Activated T-helper 17 cell treated with anti-CD3 and anti-CD28 coated beads, Interleukin-2, amount 50 U/mL, for 72 hours (primary cell): ENCODE measurements at places on chromosomes 2 and 18.
A peak's percentile ranks its signal among the peaks of the same experiment; 100 is the strongest.

GRCh38 chr2:207244971-207245925 lies 79.5 kb upstream of the KLF7 start:
- peaks cover 5% of the 10 kb centered on the region for H3K4me1 ChIP-seq
- ATAC-seq = no peak
- no peak overlapping the region for H3K4me3 ChIP-seq
- no peak overlapping the region for H3K27ac ChIP-seq
- H3K36me3 ChIP-seq = no peaks in the 10 kb centered on the region
- no peaks in the 10 kb centered on the region for H3K27me3 ChIP-seq

GRCh38 chr2:196249860-196250259 lies 78.5 kb upstream of the STK17B start:
- H3K4me1 ChIP-seq = peaks cover 61% of the 10 kb centered on the region
- H3K27ac ChIP-seq = no peak overlapping the region
- no peaks in the 10 kb centered on the region for H3K27me3 ChIP-seq
- peak overlapping the region; percentile 68 for H3K4me3 ChIP-seq
- ATAC-seq = no peak

DNA sequence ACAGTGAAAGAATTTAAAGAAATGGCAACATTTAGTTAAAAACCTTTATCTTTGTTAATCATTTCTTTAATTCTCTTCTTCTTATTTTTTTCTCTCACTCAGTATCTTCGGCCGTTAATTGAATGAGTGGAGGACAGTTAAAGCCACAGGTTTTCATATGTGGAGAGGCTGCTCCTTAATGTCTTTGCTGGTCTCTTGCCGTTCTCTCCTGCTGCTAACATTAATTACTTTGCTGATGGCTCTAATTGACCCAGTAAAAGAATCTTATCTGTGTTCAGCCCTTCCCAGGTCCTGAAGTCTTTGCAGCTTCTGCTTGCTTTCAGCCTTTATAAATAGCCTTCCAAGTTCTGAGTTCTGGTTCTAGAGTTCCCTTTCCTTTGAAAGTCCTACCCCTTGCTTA lies 77.1 kb downstream of the ADAM23 start:
- H3K4me3 ChIP-seq = no peak overlapping the region
- no peaks in the 10 kb centered on the region for H3K4me1 ChIP-seq
- H3K36me3 ChIP-seq = no peaks in the 10 kb centered on the region
- no peak for ATAC-seq
- no peak overlapping the region for H3K27ac ChIP-seq
- H3K27me3 ChIP-seq = peaks cover 3% of the 10 kb centered on the region

DNA sequence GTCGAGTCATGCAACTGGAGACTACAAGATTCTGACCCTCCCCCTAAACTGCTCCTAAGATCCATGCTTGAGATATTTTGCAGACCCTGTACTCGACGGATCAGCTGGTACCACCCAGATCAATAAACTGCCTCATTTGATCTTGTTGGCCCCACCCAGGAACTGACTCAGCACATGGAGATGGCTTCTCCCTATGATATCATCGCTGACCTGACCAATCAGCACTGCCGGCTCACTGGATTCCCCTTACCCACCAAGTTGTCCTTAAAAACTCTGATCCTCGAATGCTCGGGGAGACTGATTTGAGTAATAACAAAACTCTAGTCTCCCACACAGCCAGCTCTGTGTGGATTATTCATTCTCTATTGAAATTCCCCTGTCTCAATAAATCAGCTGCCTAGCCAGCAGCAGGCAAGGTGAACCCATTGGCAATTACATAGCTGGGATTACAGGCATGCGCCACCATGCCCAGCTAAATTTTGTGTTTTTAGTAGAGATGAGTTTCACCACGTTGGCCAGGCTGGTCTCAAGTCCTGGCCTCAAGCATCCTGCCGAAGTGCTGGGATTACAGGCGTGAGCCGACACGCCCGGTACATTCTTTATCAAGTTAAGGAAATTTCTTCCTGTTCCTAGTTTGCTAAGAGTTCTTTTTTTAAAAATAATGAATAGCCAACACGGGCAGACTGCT lies 43.6 kb downstream of the VPS54 start:
- peaks cover 40% of the 10 kb centered on the region for H3K36me3 ChIP-seq
- H3K4me3 ChIP-seq = no peak overlapping the region
- peak; percentile 77 for ATAC-seq
- no peaks in the 10 kb centered on the region for H3K27me3 ChIP-seq
- H3K27ac ChIP-seq = peak overlapping the region; percentile 26

GRCh38 chr18:41071826-41072225 lies 883.2 kb upstream of the PIK3C3 start:
- H3K36me3 ChIP-seq = no peaks in the 10 kb centered on the region
- no peak for ATAC-seq

DNA sequence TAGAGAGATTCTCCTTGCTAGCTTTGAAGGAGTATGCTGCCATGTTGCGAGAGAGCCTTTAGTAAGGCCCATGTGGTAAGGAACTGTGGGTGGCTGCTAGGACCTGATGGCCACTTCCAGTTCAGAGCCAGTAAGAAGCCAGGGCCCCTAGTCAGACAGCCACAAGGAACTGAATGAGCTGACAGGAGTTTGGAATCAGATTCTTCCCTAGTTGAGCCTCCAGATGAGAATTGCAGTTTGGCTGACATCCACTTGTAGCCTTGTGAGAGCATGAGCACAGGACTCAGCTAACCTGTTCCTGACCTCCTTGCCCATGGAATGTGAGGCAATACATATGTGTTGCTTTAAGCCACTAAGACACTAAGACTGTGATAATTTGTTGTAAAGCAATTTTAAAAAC lies 1.2 kb upstream of the WDR7 start:
- no peak for ATAC-seq
- H3K36me3 ChIP-seq = peaks cover 17% of the 10 kb centered on the region
- peak overlapping the region; percentile 99 for H3K4me3 ChIP-seq
- peak overlapping the region; percentile 99 for H3K27ac ChIP-seq
- H3K27me3 ChIP-seq = no peaks in the 10 kb centered on the region

- peaks cover 9% of the 10 kb centered on the region for H3K27me3 ChIP-seq
- ATAC-seq = peak; percentile 87
- peak overlapping the region; percentile 5 for H3K4me3 ChIP-seq
- H3K4me1 ChIP-seq = peaks cover 5% of the 10 kb centered on the region
- no peaks in the 10 kb centered on the region for H3K36me3 ChIP-seq
- no peak overlapping the region for H3K27ac ChIP-seq
Measured at GRCh38 chr2:38146907-38147307, 71.0 kb upstream of the CYP1B1 start.

GRCh38 chr2:41622301-41622700 lies 425.5 kb upstream of the PKDCC start:
- H3K36me3 ChIP-seq = no peaks in the 10 kb centered on the region
- no peaks in the 10 kb centered on the region for H3K4me1 ChIP-seq
- ATAC-seq = no peak
- peaks cover 18% of the 10 kb centered on the region for H3K27me3 ChIP-seq
- H3K4me3 ChIP-seq = no peak overlapping the region

- no peaks in the 10 kb centered on the region for H3K36me3 ChIP-seq
- H3K27ac ChIP-seq = no peak overlapping the region
- ATAC-seq = no peak
- H3K4me1 ChIP-seq = no peaks in the 10 kb centered on the region
Measured at GRCh38 chr2:5235701-5236100, 456.5 kb upstream of the SOX11 start.

GRCh38 chr2:181752301-181752700 lies 72.0 kb upstream of the NEUROD1 start:
- H3K27me3 ChIP-seq = peaks cover 40% of the 10 kb centered on the region
- H3K4me3 ChIP-seq = no peak overlapping the region
- no peaks in the 10 kb centered on the region for H3K36me3 ChIP-seq
- ATAC-seq = no peak
- no peaks in the 10 kb centered on the region for H3K4me1 ChIP-seq
- no peak overlapping the region for H3K27ac ChIP-seq

DNA sequence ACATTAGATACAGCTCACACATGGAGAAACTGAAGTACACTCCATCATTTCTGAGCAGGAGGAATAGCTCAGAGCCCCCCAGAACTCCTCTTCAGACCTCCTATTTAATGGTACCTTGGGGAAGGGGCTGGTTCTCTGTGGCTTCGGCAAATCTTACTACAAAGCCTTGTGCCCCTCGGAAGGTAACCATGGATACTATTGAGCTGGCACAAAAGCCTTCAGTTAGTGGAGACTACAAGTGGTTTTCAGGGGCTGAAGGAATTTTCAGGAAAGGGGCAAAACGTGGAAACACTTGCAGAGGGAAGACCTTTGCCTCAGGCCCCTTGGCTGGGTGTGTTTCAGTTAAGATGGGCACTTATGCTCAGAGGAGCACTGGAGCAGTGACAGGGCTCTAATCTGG lies 1.1 kb upstream of the FAM237A start:
- ATAC-seq = no peak
- H3K27ac ChIP-seq = no peak overlapping the region
- no peaks in the 10 kb centered on the region for H3K36me3 ChIP-seq
- H3K27me3 ChIP-seq = peaks cover 3% of the 10 kb centered on the region
- no peaks in the 10 kb centered on the region for H3K4me1 ChIP-seq
- no peak overlapping the region for H3K4me3 ChIP-seq

DNA sequence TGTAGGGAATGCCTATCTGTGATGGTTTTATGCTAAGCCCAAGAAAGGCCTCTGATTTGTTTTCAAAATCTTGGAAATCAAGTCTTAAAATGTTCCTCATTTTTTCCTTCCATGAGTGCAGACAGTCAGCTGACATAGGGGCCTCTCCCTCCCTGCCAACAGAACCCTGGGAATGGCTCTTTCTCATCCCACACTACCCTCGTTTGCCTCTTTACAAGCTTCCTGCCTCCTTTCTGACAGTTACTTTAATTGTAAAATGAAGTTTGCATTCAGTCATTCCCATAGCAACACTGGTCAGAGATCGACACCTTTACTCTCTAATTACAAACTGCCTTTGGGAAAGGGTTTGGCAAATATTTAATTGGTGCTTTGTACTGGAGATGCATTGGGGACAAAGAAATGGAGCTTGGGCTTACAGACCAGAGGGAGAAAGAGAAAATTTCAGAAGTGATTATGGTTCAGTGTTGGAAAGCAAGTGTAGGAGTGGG lies 25.4 kb downstream of the KIF5C start:
- H3K27ac ChIP-seq = no peak overlapping the region
- ATAC-seq = no peak
- no peak overlapping the region for H3K4me3 ChIP-seq
- H3K4me1 ChIP-seq = peaks cover 2% of the 10 kb centered on the region
- no peaks in the 10 kb centered on the region for H3K27me3 ChIP-seq

GRCh38 chr18:9135912-9136314 lies 668 bp upstream of the ANKRD12 start:
- peak; percentile 8 for ATAC-seq
- H3K4me1 ChIP-seq = peaks cover 35% of the 10 kb centered on the region
- H3K36me3 ChIP-seq = peaks cover 96% of the 10 kb centered on the region
- peak overlapping the region; percentile 97 for H3K27ac ChIP-seq
- no peaks in the 10 kb centered on the region for H3K27me3 ChIP-seq
- H3K4me3 ChIP-seq = peak overlapping the region; percentile 94

DNA sequence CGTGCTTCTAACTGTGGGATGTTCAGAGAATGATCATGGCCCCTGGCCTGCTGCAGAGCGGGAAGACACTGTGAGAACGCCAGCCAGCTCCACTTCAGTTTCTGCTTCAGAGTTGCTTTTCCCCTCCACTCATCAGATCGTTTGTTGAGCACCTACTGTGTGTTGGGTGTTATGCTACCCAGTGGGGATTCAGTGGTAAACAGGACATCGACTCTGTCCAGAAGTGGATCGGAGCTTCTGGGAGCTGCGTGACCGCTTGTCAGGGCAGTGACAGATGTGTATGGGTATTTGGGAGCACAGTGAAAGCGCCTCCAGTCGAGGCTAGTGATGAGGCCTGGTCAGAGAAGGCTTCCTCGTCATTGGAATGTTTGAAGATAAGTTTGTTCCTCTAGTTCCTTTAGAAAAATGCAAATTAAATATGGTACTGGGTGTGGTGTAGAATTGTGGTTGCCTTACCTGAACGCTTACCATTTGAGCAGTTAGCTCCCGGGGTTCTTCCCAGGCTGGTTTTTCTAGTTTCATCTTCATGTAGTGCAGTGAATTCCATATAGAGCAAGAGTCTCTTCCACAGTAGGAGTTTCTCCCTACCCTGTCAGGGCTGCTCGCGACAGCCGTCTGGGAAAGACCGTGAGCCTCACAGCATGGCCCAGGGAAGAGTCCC lies 2.8 kb downstream of the RAB12 start:
- H3K36me3 ChIP-seq = peaks cover 38% of the 10 kb centered on the region
- H3K4me3 ChIP-seq = peak overlapping the region; percentile 95
- no peaks in the 10 kb centered on the region for H3K27me3 ChIP-seq
- H3K27ac ChIP-seq = no peak overlapping the region

DNA sequence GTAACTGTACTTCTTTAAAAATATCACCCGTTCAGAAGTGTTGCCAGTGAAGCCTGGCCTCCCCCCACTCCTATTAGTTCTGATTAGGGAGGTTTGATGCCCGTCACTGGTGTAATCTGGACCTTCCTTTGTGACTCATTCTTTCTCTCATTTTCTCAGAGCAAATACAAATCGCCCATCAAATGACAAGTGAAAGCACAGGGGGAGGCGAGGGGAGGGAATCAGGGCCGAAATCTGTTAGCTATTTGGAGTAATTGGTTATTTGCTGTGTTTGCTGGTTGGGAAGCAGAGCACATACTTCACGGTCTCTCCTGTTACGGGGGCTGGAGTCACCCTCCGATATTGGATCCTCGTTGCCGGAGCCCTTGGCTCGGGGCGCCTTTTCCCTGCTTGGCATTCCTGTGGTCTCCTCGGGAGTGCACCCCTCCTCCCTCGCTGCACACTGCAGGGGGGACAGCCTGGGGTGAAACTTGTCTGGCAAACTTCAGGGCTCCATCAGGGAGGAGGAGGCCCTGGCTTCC lies 178.1 kb downstream of the DYSF start:
- no peak overlapping the region for H3K27ac ChIP-seq
- H3K4me3 ChIP-seq = no peak overlapping the region
- no peak for ATAC-seq
- peaks cover 27% of the 10 kb centered on the region for H3K27me3 ChIP-seq
- no peaks in the 10 kb centered on the region for H3K4me1 ChIP-seq

DNA sequence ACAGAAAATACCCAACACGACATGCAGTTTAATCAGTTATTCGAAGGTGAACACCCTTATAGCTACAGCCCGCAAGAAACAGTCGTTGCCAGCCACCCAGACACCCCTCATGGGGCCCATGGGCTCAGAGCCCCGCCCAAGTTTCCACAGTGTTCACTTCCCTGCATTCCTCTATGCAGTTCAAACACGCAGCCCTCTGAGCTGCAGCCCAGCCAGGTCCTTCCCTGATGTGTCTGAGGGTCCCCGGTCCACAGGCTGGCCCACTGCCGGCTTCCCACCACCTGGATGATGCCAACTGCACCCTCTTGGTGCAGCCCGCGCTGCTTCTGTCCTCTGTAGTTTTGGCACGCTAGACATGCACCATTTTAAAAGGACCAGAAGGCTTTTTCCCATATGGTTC lies 87.4 kb downstream of the ZNF516 start:
- H3K4me3 ChIP-seq = no peak overlapping the region
- H3K27ac ChIP-seq = no peak overlapping the region
- peaks cover 6% of the 10 kb centered on the region for H3K36me3 ChIP-seq
- H3K4me1 ChIP-seq = peaks cover 24% of the 10 kb centered on the region

GRCh38 chr2:63741884-63742579 lies 99.7 kb upstream of the UGP2 start:
- H3K4me3 ChIP-seq = no peak overlapping the region
- no peaks in the 10 kb centered on the region for H3K36me3 ChIP-seq
- H3K4me1 ChIP-seq = no peaks in the 10 kb centered on the region
- H3K27ac ChIP-seq = no peak overlapping the region
- ATAC-seq = no peak

- no peaks in the 10 kb centered on the region for H3K4me1 ChIP-seq
- peaks cover 8% of the 10 kb centered on the region for H3K27me3 ChIP-seq
- no peak for ATAC-seq
- H3K4me3 ChIP-seq = no peak overlapping the region
- H3K27ac ChIP-seq = no peak overlapping the region
Measured at GRCh38 chr2:46487667-46488335, 8.4 kb downstream of the TMEM247 start.

GRCh38 chr2:231387904-231388724 lies 7.4 kb upstream of the B3GNT7 start:
- no peak for ATAC-seq
- H3K4me1 ChIP-seq = no peaks in the 10 kb centered on the region
- H3K4me3 ChIP-seq = no peak overlapping the region
- no peaks in the 10 kb centered on the region for H3K36me3 ChIP-seq
